Right atrium auricular region (tissue), 2 donors: ENCODE measurements at places on chromosomes 7 and 10.
A peak's percentile ranks its signal among the peaks of the same experiment; 100 is the strongest.

DNA sequence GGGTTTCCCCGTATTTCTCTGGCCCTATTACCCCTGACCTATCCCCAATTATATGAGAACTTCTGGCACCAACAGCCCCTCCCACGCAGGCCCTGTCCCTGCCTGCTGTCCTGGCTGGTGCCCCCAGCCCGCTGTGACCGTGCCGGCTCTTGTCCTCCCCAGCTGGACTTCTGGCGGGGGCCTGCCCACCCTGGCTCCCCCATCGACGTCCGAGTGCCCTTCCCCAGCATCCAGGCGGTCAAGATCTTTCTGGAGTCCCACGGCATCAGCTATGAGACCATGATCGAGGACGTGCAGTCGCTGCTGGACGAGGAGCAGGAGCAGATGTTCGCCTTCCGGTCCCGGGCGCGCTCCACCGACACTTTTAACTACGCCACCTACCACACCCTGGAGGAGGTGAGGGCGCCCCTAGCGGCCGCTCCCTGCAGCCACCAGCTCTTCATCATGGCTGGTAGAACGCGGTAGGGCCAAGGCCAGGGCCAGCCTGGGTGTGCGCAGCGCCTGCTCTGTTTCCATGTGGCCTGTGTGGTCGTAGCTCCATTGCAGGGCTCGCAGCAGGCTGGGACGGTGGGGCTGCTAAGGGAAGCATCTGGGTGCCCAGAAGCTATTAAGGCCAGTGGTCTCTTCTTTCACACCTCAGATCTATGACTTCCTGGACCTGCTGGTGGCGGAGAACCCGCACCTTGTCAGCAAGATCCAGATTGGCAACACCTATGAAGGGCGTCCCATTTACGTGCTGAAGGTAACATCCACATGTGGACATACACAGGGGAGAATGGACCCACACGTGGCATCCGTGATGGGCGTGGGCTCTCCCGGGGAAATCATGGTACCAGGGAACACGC is 1.4 kb downstream of the CPA1 start:
- no peak for DNase-seq
- H3K4me1 ChIP-seq, result no peaks in the 10 kb centered on the region
- H3K27ac ChIP-seq, result no peak overlapping the region
- no peak overlapping the region for H3K4me3 ChIP-seq

DNA sequence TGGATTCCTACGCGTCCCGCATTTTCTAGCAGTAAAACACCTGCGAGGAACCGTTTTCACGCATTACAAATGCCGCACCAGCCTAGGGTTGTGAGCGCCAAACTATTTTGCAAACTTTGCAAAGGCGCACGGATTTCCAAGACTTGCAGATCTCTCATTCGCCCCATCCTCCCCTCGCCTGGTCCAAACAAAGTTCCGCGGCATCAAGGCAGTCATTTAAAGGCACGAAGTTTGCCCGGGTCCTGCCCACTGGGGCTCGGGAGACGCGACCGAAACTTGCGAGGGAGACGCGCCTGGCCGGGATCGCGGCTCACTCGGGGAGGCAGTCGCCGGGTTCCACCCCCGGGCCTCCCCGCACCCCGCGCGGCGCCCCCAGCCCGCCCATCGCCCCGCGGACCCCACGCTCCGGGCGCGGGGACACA is 613 bp downstream of the USP6NL start:
- H3K4me1 ChIP-seq, result peaks cover 17% of the 10 kb centered on the region
- no peaks in the 10 kb centered on the region for H3K36me3 ChIP-seq
- no peaks in the 10 kb centered on the region for H3K27me3 ChIP-seq
- H3K27ac ChIP-seq, result peak overlapping the region; percentile 87
- DNase-seq, result peak; percentile 68
- H3K4me3 ChIP-seq, result peak overlapping the region; percentile 91

GRCh38 chr10:102673819-102674511 is 29.7 kb downstream of the TRIM8 start:
- DNase-seq, result peak; percentile 83
- no peaks in the 10 kb centered on the region for H3K27me3 ChIP-seq
- no peaks in the 10 kb centered on the region for H3K36me3 ChIP-seq
- peak overlapping the region; percentile 42 for H3K4me3 ChIP-seq

- H3K4me1 ChIP-seq, result no peaks in the 10 kb centered on the region
- H3K4me3 ChIP-seq, result no peak overlapping the region
- no peaks in the 10 kb centered on the region for H3K27me3 ChIP-seq
- H3K36me3 ChIP-seq, result peaks cover 29% of the 10 kb centered on the region
- no peak for DNase-seq
- H3K27ac ChIP-seq, result no peak overlapping the region
These were observed 98.2 kb downstream of the RNF216 start for GRCh38 chr7:5683280-5683670.

DNA sequence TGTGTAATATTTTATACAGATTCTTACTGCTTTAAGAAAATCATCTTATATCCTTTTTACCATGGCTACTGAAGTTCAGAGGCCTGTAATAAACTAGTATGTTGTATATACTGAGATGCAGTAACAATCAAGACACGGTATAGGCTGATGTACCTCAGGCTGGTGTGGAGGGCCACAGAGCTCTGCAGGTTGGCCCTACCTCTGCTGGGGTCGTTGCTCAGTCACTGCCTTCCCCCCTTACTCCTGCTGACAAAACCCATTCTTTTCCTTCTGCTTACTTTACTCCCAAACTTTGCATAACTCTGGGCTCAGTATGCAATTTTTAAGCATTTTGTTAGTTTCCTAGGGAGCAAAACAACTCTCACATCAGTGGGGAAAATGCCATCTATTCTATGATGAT is 200.1 kb upstream of the FOXP2 start:
- no peaks in the 10 kb centered on the region for H3K4me1 ChIP-seq
- no peak overlapping the region for H3K4me3 ChIP-seq
- no peaks in the 10 kb centered on the region for H3K36me3 ChIP-seq
- H3K27ac ChIP-seq, result no peak overlapping the region
- no peak for DNase-seq
- no peaks in the 10 kb centered on the region for H3K27me3 ChIP-seq

DNA sequence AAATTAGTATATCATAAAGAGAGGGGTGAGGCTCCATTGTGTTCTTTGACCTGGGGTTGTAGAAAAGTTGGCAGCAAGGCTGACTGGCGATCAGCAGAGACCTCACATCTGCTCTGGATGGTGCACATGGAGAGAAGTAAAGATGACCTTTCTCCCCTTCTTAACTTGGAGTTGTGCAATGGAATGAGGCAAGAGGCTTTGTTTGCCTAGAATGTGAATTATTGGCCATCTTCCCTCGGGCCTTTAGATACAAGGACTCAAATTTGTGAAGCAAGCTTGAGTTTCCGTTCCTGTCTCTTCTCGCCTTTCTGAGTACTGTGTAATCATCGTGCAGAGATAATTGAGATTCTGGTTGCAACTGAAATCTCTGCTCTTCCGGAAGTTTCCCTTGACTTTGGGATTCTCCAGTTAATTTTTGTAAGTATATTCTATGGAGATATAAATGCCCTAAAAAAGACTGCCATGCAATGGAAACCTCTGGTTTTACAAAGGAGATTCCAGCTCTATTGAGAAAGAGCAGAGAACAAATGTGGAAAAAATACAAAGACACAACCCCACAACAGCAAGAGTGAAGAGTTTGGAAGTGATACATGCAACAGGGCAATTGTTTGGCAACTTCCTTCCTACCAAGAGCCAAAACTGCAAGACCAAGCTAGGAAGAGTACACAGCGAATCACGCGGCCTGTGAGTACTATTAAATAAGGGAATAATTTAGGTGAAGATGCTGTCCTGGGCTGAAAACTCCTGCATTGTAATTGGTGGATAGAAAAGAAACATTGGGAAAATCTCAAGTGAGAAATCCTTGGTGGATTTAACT is 542.3 kb upstream of the NRP1 start:
- H3K4me3 ChIP-seq, result no peak overlapping the region
- no peak overlapping the region for H3K27ac ChIP-seq
- DNase-seq, result no peak
- H3K27me3 ChIP-seq, result no peaks in the 10 kb centered on the region

DNA sequence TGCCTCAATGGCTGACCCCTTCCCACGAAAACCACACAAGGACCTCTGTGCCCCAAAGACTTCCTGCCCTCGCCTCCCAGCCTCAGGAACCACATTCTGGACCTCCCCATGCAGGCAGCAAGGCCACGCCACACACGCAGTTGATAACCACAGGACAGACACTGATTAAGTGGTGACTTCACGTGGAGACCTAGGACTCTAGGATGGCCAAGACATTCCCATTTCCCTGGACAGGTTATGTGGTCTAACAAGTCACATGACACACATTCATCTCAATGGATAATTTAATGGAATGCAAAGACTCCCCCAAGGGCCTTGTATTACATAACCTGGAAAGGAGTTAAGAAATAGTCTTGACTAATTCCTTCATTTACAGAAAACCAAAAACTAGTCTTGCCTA is 110.2 kb downstream of the LARP4B start:
- no peak overlapping the region for H3K4me3 ChIP-seq
- no peaks in the 10 kb centered on the region for H3K27me3 ChIP-seq
- no peak overlapping the region for H3K27ac ChIP-seq
- no peak for DNase-seq

- peaks cover 6% of the 10 kb centered on the region for H3K36me3 ChIP-seq
- H3K27me3 ChIP-seq, result no peaks in the 10 kb centered on the region
- peak overlapping the region; percentile 81 for H3K27ac ChIP-seq
These were observed 22.6 kb upstream of the TRIM8 start for GRCh38 chr10:102621443-102622325.

DNA sequence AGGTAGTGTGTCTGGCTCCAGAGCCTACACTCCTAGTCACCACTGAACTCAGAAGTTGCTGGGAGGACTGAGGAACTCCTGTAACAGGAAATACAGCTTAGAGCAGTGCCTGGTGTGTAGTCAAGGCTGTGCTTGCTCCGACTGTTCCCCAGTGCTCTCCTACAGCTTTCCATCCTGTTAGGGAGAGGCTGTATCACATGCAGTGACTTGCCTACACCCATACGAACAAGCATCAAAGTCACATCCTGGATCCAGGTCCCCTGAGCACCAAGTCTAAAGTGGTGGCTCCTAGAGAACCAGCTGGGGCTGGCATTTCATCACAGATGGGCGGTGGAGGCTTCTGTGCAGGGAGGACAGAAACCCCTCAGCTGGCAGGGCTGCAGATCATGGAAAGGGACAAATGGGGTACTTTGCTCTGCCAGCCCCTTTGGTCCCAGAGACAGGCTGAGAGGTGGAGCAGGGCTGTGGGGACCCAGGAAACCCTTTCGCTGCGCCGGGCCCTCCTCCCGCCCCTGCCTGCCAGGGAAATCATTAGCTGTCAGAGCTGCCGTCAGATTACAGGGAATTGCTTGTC is 7.7 kb downstream of the ASB10 start:
- no peaks in the 10 kb centered on the region for H3K27me3 ChIP-seq
- no peaks in the 10 kb centered on the region for H3K4me1 ChIP-seq
- H3K36me3 ChIP-seq, result no peaks in the 10 kb centered on the region
- H3K4me3 ChIP-seq, result no peak overlapping the region

DNA sequence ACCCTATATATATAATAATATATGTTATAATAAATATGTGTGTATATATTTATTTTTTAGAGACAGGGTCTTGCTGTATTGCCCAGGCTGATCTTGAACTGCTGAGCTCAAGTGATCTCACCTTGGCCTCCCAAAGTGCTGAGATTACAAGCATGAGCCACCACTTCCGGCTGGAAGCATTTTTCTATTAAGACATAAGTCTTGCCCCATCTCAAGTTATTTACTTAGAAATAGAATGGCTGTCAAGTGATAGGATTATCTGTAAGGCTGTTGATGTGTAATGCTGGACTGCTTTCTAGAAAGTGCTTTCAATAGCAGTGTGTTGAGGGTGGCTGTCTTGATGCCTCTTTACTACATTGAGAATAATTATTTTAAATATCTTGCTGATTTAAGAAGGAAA is 65.2 kb downstream of the ZMYND11 start:
- no peaks in the 10 kb centered on the region for H3K27me3 ChIP-seq
- no peak overlapping the region for H3K4me3 ChIP-seq
- H3K36me3 ChIP-seq, result no peaks in the 10 kb centered on the region

DNA sequence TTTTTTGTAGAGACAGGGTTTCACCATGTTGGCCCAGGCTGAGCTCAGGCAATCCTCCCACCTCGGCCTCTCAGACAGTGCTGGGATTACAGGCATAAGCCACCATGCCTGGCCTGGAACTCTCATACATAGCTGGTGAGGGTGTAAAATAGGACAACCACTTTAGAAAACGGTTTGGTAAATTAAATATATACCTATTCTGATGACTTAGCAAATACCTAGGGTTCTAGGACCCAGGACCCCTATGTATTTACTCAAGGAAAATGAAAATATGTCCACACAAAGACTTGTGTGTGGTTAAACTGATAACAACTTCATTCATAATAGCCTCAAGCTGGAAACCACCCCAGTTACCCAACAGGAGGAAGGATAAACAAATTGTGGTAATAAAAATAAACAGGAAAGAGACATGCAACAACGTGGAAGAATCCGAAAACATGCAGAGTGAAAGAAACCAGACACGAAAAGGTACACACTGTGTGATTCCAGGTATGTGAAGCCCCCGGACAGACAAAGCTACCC is 52.7 kb downstream of the CARD11 start:
- H3K27ac ChIP-seq, result no peak overlapping the region
- H3K27me3 ChIP-seq, result no peaks in the 10 kb centered on the region
- no peaks in the 10 kb centered on the region for H3K36me3 ChIP-seq
- H3K4me1 ChIP-seq, result no peaks in the 10 kb centered on the region
- DNase-seq, result no peak
- H3K4me3 ChIP-seq, result no peak overlapping the region
